ENCODE measurements at places on chromosomes 6 and 20.

DNA sequence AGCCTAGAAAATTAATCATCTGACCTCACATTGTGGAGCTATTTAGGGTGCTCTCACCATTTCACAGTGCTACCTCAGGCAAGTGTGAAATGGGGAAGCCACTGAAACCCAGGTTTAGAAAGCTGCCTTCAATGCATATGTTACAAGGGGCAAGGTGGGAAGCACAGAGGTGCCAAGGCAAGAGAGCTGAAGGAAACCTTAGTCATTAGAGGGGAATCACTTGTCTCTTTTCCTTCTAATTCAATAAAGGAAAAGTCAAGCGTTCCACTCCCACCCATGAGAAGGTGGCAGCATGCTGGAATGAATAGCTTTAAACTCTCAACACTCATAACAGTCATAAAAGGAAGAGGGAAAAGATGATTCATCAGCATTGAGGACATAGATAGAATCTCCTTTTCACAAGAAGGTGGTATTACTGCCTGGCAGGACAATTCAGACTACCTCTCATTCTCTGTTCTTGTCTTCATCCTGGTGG lies 251.9 kb upstream of the IRAK1BP1 start:
- no peak for DNase-seq

DNA sequence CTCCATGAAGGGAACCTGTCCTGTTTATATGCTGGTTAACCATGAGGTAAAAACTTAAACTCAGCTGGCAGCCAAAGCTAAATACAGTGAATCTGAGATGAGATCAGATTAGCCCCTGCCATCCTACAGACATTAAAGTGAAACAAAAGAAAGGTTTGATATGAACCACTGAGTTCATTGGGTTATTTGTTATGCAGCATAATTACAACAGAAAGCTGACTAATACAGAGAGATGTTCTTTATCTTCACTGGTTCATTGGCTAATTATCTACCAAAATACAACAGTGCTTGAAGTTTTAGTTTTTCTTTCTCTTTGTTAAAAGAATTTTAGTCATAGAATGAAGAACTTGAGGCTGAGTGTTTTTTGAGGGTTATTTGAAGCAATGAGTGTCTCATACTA lies 307.6 kb upstream of the FERMT1 start:
- DNase-seq: no peak

DNA sequence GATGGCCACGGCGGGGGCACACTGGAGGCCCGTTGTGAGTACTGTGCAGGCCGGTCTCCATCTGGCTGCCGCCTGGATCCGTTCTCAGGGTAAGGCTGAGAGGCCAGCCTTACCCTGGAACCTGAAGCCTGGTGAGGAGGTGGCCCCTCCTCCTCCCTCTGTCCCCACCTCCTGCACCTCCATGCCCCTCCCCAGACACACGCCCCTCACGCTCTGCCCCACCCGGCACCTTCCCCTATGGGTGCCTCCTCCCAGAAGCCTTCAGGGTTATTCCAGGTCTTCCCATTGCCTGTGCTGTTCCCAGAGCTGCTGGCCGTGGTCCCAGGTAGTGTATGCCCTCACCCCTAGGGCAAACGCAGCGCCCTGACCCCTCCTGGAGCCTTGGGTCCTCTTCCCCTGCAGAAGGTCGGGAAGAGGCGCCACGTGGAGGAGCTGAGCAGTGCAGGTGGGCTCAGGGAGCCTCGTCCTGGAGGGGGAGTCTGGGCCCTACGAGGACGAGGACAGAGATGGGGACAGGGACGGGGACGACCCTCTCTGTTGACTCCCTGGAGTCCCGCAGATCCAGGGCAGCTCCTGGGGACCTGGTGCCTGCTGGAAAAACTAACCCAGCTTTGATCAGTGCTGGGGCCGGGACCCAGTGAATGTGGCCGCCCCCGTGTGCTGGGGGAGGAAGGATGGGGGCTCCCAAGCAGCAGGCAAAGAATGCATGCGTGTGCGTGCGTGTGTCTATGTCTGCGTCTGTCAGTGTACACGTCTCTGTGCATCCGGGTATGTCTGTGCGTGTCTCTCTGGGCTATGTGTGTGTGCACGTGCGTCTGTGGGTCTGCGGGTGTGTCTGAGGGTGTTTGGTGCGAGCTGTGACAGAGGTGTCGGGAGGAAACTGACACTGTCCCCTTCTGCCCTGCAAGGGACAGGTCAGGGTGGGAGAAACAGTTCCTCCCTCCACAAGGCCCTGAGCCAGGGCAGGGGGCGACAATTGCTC lies 8.2 kb upstream of the HRH3 start:
- no peak for DNase-seq

DNA sequence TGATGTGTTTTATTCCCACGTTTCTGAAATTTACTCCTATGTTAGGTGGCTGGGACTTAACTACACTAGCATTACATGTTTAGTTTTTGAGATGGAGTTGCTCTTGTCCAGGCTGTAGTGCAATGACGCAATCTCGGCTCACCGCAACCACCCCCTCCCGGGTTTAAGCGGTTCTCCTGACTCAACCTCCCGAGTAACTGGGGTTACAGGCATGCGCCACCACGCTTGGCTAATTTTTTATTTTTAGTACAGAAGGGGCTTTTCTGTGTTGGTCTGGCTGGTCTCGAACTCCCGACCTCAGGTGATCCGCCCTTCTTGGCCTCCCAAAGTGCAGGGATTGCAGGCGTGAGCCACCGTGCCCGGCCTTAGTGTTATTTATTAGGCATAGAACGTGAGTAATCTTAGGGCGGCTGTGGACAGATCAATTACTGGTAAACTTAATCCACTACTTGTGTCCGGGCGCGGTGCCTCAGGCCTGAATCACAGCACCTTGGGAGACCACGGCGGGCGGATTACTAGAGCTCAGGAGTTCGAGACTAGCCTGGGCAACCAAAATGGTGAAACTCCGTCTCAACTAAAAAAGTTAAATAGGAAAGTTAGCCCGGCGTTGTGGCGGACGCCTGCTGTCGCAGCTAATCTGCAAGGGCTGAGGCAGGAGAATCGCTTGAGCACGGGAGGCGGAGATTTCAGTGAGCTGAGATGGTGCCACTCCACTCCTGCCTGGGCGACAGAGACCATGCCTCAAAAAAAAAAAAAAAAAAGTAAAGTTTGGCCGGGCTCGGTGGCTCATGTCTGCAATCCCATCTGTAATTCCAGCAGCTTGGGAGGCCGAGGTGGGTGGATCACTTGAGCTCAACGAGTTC lies 123.7 kb upstream of the BTN3A2 start:
- peak; percentile 67 for DNase-seq

GRCh38 chr20:53136473-53136872 lies 164.3 kb downstream of the TSHZ2 start:
- no peak for DNase-seq

DNA sequence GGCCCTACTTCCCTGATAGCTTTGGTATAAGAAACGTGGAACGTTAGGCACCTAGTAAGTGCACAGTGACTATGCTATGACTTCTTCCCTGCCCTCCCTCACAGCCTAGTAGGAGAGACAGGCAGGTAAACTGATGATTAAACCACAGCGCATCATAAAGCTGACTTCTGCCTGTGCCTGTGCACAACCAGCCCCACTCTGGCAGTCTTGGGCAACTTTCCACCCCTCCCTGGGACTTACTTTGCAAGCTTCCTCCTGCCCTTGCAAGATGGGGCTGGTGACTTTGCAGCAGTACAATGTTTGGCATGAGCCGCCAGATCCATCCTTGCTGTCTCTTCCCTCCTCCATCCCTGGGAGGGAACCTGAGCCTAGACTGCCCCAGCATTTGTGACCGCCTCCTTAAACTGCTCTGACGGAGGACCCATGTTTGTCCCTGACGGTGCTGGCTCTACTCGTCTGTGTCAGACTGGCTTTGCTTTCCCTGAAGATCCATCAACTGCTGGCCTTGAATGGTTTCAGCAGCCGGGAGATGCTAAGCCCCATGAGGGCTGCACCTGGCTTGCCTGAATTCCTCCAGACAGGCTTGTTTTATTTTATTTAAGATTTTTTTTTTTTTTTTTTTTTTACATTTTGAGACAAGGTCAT lies 36.1 kb downstream of the EFCAB8 start:
- DNase-seq: no peak

All from suppressor macrophage treated with lipopolysaccharide for 1 hour (primary cell).